ENCODE measurements at places on chromosomes 1 and 21.

DNA sequence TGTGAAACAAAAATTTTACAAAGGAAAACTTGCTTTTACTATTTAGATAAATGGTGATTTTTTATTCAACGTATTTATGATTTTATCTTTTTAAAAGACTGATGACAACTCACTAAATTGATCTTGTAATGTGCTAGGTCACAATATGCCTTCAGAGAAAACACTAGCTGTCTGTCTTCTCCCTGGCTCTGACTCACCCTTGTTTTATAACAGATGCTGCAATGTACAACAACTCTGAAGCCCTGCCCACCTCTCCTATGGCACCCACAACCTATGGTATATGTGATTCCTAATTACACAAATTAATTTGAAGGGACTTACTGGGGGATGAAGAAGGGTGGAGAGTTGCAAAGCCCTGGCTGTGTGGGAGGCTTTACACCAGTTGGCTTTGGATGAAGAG is 24.7 kb upstream of the HSD17B7 start:
- DNase-seq: no peak

- no peak for DNase-seq
Observed at GRCh38 chr1:147568551-147568950, 27.2 kb downstream of the BCL9 start.

GRCh38 chr1:46687093-46687659 is 15.5 kb downstream of the TEX38 start:
- no peak for DNase-seq

- peak; percentile 83 for DNase-seq
Observed at GRCh38 chr1:1063945-1064831, 9.9 kb downstream of the RNF223 start.

DNA sequence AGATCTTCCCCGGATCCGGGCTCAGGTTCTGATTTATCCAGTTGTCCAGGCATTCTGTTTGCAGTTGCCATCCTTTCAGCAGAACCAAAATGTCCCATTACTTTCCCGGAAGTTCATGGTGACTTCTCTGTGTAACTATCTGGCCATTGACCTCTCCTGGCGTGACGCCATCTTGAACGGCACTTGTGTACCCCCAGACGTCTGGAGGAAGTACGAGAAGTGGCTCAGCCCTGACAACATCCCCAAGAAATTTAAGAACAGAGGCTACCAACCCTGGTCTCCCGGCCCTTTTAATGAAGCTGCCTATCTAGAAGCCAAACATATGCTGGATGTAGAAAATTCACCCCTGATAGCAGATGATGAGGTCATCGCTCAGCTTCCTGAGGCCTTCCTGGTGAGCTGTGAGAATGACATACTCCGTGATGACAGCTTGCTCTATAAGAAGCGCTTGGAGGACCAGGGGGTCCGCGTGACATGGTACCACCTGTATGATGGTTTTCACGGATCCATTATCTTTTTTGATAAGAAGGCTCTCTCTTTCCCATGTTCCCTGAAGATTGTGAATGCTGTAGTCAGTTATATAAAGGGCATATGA is 22.4 kb downstream of the AADACL4 start:
- no peak for DNase-seq

- no peak for DNase-seq
Observed at GRCh38 chr1:109274533-109275476, 8.1 kb downstream of the PSRC1 start.

All from neural progenitor cell (in vitro differentiated cells).